Activated CD4-positive, alpha-beta T cell treated with anti-CD3 and anti-CD28 coated beads for 24 hours (primary cell): ENCODE measurements at places on chromosomes 3 and 15.

DNA sequence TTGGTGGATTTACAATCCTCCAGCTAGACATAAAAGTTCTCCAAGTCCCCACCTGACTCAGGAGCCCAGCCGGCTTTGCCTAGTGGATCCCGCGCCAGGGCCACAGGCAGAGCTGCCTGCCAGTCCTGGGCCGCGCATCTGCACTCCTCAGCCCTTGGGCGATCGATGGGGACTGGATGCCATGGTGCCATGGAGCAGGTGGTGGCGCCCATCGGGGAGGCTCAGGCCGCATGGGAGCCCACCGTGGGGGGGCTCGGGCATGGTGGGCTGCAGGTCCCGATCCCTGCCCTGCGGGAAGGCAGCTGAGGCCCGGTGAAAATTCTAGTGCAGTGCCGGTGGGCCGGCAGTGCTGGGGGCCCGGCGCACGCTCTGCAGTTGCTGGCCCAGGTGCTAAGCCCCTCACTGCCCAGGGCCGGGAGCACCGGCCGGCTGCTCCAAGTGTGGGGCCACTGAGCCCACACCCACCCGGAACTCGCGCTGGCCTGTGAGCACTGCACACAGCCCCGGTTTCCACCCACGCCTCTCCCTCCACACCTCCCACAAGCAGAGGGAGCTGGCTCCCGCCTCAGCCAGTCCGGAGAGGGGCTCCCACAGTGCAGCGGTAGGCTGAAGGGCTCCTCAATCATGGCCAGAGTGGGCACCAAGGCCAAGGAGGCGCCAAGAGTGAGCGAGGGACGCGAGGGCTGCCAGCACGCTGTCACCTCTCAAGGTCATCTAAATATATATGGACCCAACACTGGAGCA, 38.8 kb upstream of the IGSF11 start:
- DNase-seq: no peak

DNA sequence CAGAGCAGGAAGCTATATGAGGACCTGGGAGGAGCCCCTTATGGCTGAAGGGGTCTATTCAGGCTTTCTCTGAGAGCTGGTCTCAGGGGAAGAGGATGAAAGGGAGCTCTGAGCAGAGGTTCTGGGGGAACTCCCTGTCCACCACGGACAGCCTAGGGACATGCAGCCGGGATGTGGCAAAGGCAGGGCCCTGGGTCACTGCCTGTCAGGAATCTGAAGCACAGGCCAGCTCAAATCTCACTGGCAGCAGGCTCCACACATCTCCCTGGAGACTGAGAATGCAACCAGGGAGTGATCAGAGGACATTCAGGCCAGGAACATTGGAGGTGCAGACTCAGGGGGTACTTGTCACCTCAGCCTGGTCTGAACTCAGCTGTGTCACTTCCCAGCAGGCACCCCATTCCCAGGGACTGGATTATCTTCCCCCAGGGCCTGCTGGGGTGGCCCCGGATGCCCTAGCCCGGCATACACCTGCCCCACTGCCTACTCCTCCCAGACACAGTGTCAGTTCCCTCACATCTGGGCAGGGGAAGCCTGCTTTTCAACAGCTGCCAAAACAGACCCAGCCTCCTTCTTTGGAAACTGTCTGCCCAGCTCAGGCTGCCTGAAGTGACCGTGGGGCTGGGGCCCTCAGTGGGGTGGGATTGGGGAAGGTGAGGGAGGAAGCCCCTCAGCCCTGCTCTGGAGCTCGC, 18.3 kb upstream of the SEMA3F start:
- no peak for DNase-seq

- no peak for DNase-seq
Observed at GRCh38 chr3:132407025-132407424, 10.3 kb upstream of the DNAJC13 start.

GRCh38 chr3:145628211-145628610, 532.8 kb downstream of the PLOD2 start:
- DNase-seq: no peak

- no peak for DNase-seq
Observed at GRCh38 chr15:34714476-34715121, 40.2 kb downstream of the GJD2 start.

DNA sequence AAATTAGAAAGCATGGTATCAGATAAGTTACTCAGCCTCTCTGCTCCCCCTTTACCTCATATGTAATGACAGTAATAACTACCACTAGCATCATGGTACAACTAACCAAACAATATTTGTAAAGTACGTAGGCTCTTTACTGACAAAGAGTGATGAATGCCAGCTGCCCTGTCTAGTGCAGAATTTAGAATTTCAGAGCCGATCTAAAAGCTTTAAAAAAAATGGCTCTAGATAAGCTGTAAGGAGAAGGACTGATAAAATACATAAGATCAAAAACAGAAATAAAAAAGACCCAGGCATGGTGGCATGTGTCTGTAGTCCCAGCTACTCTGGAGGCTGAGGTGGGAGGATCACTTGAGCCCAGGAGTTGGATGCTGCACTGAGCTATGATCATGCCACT, 424.1 kb downstream of the MAGI1 start:
- no peak for DNase-seq

GRCh38 chr15:58568157-58568571, 136.4 kb downstream of the LIPC start:
- DNase-seq: no peak

GRCh38 chr3:49871531-49872153, 1.9 kb upstream of the CAMKV start:
- DNase-seq: no peak

DNA sequence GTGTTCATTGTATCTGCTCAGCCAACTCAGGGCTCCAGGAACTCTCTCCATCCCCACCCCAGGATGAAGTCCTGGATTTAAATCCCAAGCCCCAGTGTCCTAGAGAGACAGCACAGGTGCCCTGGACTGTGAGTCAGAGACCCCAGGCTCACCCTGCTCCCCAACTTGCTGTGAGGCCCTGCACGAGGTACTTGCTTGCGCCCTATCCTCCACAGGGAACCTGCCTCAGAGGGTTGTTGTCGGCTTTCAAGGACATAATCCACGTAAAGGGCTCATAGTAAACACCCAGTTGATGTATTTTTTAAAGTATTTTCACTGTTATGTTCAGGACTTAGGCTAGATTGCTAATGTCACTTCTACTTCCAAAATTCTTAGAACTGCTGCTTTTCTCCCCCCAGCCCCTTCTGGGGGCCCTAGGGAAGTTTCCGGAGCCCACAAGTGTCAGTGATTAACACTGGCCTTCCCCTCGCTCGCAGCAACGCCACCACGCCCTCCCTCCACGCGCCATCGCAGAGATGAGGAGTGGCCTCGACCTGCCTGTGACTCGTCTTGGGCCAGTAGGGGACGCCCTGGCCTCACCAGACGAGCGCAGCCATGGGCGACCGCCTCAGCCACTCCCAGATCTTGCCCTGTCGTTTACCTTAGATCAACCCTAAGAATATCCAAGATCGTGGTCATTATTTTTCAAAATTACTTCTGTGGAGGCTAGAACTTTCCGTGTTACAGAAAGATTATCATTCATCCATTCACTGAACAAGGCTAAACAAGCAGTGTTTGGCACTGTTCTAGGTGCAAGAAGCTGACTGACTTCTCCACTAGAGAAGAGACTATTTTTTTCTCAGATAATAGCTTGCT, 6.0 kb upstream of the SRP14 start:
- DNase-seq: peak; percentile 77

DNA sequence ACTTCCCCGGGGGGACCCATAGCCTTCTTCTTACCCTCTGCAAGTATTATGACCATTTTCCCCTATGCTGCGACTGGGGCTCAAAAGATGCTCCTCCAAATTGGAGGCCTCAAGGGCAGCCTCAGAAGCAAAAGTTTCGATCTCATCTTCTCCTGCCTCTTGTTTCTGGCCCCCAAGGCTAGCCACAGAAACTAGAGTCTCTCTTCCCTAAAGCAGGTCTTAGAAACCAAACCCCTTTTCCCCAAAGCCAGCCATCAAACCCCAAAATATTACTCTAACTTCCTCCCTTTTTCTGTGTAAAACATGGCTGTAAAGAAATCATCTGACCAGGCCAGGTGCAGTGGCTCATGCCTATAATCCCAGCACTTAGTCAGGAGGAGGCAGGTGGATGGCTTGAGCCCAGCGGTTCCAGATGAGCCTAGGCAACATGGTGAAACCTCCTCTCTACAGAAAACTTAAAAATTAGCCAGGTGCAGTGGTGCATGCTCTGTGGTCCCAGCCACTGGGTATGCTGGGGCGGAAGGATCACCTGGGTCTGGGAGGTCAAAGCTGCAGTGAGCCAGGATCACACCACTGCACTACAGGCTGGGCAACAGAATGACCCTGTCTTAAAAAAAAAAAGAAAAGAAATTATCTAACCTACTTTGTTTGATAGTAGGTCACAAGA, 36.7 kb upstream of the MFGE8 start:
- DNase-seq: no peak

DNA sequence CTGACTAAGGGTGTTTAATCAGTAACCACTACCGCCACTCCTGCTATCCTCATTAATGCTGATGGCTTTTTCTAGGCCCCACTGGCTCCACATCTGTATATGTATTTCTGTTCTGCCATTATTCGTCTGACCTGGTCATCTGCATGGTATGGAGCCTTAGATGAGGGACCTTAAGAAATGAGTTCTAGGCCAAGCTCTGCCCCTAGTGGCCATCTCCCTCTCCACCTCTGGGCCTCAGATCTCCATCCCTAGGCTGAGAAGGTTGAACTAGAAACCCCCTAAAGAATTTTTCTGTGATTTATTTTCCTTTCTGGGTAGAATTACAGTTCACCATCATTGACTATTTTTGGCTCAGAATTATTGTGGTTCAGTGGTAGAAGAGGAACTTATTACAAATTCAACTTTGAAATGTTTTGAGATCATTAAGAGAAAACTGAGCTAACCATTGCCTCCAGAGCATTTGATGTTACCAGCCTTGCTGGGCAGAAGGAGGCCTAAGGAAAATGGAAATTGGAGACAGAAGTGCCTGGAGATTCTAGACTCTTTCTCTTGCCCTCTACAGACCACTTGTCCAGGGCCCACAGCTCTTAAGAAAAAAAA, 325.2 kb upstream of the NR2E3 start:
- no peak for DNase-seq

GRCh38 chr3:56458496-56459103, 9.7 kb downstream of the ERC2 start:
- DNase-seq: no peak

DNA sequence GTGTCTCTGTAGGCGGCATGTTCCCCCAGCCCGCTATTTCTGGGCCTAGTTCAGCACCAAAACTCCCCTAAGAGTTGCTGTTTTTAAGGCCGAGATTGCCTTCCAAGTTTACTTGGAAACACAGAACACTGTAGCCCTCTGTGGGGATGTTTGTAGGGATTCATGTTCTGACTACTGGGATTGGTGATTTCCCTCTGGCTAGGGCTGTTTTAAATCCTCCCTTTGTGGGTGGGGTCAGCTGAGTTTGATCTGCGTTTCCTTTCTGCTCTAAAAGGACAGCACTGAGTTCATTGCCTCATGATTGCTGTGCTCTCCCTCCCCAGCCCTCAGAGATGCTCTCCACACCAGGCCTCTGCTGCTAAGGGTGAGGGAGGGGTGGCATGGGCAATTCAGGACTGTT, 640.6 kb upstream of the DPPA4 start:
- DNase-seq: no peak

GRCh38 chr3:25410703-25411102, 17.4 kb upstream of the RARB start:
- no peak for DNase-seq

GRCh38 chr3:44117239-44117638, 124.4 kb upstream of the TOPAZ1 start:
- no peak for DNase-seq

DNA sequence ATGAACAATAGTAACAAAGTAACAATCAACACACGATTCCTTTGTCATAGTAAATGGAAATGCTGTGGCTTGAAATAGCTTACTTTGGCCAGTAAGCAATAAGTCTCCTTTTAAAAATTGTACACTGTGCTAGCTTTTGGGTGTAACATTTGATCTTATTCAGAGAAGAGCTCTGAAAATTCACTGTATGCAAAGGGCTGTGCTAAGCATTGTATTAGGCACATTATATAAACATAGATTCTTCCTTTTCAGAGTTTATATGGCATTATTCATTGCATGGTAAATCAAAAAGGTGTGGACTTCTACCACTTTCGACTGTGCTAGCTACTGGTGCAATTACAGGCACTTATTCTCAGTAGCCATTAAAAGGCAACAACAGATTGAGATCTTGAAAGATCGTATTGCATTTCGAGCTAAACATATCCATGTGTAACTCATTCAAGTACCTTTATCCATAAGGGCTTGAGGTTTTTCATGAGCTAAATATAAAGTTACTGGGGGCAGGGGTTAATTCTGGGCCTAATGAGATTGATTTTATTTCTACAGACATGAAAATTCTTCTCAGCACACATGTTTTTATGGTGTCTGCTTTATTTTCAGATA, 246.8 kb downstream of the NR1D2 start:
- no peak for DNase-seq

GRCh38 chr3:150495563-150496168, 50.6 kb downstream of the SERP1 start:
- DNase-seq: peak; percentile 7

DNA sequence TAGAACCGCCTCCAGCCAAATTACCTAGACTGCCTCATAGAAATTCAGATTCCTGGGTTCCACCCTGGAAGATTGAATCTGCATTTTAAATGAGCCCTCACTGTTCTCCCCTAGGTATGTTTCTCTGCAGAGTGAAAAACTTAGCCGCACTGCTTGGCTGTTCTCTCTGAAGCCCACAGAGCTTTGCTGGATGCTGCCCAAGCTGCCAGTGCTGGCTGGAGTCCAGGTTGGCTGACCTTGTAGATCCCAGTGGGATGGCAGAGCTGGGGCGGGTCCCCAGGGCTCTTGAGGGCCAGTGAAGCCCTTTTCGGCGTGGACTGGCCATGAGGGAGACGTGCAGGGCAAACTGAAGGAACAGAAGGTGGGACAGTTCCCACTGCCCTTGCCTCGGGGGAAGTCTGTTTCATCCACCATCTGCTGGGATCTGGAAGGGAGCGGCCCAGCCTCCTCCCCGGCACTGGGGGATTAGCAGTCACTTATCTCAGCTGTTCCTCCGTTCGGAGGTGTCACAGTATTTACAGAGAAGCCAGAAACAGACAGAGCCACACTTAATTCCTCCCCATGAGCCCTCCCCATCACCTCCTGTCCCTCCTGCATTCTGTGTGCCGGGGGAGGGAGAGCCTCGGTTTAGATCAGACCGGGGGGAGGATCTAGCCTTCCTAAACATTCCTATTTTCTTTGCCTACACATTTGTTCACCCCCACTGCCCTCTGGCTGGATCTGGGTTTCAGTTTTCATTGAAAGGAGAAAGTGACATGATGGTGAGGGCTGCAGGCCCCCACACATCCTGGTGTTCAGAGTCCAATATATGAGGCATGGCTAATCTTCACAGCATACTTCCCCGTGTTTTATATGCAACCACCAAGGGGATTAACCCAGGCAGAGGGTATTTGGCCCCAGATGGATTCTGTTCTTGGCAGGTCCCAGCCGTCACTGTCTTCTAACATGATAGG, 4.1 kb upstream of the ACTC1 start:
- no peak for DNase-seq

GRCh38 chr15:91224755-91225380, 124.8 kb downstream of the SV2B start:
- no peak for DNase-seq

GRCh38 chr3:100210772-100211135, 50.0 kb upstream of the TBC1D23 start:
- DNase-seq: no peak
